ENCODE measurements at places on chromosomes 7 and 10. TPM values are rescaled to one million over a fixed set of nuclear protein-coding genes. Genes with fewer than 3 reads are reported as not detected.

DNA sequence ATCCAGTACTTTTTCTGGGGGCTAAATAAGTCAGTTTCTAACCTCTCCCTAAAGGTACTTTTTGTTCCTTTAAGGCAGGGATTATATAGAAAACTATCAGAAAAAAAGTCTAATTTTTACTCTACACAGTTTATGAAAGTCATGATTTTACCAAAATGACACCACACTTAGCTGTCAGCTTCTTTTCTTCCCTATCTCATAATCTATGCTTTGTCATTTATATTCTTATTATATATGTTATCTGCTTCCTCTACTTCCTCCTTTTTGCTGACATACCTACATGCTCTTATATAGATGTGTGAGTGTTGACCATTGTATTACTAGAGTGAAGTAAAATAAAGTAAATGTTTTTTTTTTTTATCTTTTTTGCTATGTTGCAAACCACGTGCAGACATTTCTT lies 203.9 kb upstream of the CHRM2 start:
- DNase-seq: no peak

ARHGEF5 gene
- total RNA-seq: 2.0 TPM

- DNase-seq: no peak
Observed at GRCh38 chr10:123019941-123020703, 11.3 kb downstream of the ACADSB start.

DNA sequence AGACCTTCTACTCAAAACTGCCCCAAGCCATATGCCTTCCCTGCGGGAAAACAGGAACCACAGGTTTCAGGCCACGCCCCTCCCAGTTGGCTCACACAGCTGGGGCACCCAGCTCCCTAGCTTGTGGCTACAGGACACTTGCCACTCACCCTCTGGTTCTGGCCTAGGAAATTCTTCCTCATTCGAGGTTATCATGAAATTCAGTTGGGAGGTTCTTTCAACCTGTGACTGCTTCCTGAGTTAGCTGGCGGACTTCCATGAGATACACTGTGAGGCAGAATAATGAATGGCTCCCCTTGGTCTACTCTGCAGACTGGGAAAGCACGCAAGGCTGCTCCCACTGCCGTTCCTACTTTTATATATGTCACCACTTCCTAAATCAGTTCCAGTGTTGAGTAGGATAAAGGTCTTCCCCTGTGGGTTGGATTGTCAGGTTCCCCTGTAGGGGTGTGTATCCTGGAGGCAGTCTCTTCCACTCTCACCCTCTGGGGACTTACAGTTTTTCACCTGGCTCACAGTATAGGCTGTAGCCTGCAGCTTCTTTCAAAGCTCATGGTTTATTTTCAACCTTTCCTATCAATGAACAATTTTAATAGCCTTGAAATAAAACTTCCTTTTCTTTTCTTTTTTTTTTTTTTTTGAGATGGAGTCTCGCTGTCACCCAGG lies 37.0 kb downstream of the GPR22 start:
- peak; percentile 62 for DNase-seq

- DNase-seq: no peak
Observed at GRCh38 chr10:89377705-89378637, at the start of gene IFIT1B. TSS of gene IFIT1B (plus strand) at chr10:89378056. CDS start at chr10:89378136, 80 bp downstream.

DNA sequence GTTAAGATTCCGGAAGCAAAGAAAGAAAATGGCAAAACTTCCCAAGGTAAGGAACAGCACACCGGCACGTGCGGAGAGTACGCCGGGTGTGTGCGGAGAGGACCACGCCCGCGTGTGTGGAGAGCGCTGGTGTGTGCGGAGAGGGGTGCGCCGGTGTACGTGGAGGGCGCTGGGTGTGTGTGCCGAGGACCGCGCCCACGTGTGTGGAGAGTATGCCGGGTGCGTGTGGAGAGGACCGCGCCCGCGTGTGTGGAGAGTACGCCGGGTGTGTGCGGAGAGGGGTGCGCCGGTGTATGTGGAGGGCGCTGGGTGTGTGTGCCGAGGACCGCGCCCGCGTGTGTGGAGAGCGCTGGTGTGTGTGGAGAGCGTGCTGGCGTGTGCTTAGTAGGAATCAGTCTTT lies 48.6 kb upstream of the DPYSL4 start:
- no peak for DNase-seq

DNA sequence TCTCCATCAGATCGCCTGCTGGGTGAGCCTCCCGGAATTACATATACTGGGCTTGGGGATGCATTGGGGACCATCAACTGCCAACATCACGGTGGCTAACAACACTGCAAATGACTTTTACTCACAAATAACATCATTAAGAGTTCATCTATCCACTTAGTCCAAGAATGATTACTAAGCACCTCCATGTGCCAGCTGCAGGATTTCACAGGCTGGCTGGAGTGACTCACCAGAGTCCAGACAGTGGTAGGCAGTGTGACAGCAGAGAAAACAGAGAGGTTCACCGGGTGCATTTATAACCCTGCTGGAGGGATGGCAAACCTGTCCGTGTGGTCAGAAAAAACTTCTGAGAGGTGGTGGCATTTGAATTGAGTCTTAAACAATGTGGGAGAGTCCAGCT lies 3.2 kb upstream of the IGFBP3 start:
- DNase-seq: peak; percentile 95

DNA sequence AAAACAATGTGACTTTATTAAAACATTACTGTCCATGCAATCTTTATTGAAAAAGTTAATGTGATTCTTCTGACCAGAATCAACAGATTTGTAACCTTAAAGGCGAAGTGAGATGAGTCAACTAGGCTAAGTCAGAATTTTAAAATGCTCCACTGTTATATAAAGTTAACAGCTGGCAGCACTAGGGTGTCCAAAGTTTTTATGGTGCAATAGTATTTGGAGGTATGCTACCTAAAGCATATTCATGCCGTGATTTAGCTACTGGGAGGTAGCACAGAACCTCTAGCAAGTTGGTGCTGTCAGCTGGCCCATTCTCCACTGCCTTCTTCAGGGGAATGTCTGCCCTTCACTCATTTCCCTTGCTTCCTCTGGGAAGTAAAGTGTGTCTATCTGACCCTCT lies 126.7 kb downstream of the RAPGEF5 start:
- DNase-seq: no peak

GRCh38 chr7:83414947-83415346 lies 234.0 kb downstream of the SEMA3E start:
- DNase-seq: no peak

- DNase-seq: no peak
Observed at GRCh38 chr7:105295596-105296352, 92.9 kb downstream of the SRPK2 start.

NAMPT gene
- total RNA-seq: 164 TPM

- peak; percentile 11 for DNase-seq
Observed at GRCh38 chr7:157686285-157686894, 349.6 kb downstream of the DNAJB6 start.

GRCh38 chr10:100043344-100043743 lies 33.6 kb upstream of the DNMBP start:
- peak; percentile 45 for DNase-seq

FAM24B gene
- total RNA-seq: 7.6 TPM

SPAM1 gene
- not detected for total RNA-seq

- DNase-seq: no peak
Observed at GRCh38 chr7:22442187-22442881, 57.7 kb downstream of the STEAP1B start.

DNA sequence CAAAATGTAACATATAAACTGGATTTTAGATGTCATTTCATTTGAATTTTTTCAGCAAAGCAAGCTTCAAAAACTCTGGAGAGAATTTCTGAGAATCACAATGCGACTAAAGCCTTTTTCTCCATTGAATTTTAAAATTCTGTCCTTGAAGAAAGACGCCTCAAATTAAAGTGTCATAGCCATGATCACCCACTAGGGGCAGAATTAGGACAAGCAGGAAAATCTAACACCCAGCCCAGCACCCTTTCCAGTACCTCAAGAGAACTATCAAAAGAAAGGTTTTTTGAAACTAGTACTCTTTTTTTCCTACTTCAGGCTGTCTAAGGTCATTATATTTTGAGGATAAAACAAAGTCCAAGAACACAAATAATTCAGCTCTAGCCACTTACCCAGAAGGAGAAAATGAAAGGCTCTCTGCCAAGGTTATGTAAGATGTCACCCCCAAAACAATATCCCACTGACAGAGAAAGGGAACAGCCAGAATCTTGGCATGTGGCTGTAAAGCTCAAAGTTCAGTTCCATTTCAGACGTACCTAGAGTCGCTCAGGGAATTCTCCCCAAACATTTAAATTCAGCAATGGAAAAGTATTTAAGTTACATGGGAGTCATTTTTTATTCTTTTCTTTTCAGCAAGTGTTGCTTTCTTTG lies 299.4 kb downstream of the SNX13 start:
- peak; percentile 56 for DNase-seq

GRCh38 chr7:88480896-88481295 lies 174.2 kb upstream of the STEAP4 start:
- DNase-seq: no peak

- no peak for DNase-seq
Observed at GRCh38 chr7:40536421-40536820, 401.6 kb downstream of the SUGCT start.

ZNRF2 gene
- 30.6 TPM for total RNA-seq

DNA sequence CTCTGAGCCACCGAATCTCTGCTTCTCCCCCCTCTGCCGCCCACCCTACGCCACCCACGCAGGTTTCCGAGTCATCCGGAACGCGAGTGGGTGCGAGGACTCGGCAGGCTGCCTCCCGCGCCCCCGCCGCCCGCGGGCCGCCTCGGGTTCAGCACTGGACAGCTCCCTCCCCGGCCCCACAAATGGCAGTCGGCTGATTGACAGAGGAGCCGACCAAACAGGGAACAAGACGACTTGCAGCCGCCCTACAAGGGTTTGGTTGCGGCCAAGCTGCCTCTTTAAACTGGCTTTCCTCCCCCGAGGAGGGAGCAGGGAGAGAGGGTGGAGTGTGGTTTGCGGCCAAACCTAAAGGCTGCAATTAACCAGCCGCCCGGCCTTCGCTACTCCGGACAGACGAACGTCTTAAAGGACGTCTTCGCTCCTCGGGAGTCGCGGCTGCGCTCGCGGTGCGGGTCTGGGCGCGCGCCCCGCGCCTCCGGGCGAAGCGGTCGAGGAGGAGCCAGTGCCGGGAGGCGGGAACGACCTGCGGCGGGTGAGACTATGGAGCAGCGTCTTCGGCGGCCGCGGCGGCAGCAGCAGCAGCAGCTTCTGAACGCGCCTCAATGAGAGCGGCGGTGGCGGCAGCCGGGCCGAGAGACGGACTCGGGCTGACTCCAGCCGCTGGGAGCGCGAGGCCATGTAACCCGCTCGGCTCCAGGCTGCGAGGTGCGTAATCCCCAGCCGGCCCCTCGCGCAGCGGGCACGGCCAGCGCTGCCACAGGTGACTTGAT lies at the start of gene GPR158:
TSS of gene GPR158 (plus strand) at position 541 of the 770 bp plus-strand sequence. CDS start 420 bp downstream, outside the sequence.
- peak; percentile 92 for DNase-seq

Measured in Daoy (cell line).